ENCODE measurements at places on chromosomes 12 and 14.

- no peaks in the 10 kb centered on the region for H3K36me3 ChIP-seq
- no peak overlapping the region for H3K27ac ChIP-seq
- H3K27me3 ChIP-seq = no peaks in the 10 kb centered on the region
- H3K4me1 ChIP-seq = peaks cover 3% of the 10 kb centered on the region
These were observed 252.2 kb downstream of the ANO2 start for GRCh38 chr12:5692850-5693249.

DNA sequence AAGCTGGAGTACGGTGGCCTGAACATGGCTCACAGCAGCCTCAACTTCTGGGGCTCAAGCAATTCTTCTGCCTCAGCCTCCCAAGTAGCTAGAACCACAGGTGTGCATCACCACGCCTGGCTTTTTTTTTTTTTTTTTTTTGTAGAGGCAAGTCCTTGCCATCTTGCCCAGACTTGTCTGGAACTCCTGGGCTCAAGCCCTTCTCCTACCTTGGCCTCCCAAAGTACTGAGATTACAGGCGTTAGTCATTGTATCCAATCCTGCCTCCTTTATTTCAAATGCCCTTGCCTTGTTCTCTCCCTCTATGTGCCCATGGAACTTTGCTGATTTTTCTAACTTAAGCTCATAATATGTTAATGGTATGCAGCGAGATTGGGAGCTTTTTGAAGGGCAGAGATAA is 49.2 kb upstream of the PRICKLE1 start:
- no peaks in the 10 kb centered on the region for H3K36me3 ChIP-seq
- no peaks in the 10 kb centered on the region for H3K27me3 ChIP-seq
- no peak overlapping the region for H3K4me3 ChIP-seq
- H3K4me1 ChIP-seq = no peaks in the 10 kb centered on the region

GRCh38 chr12:130031571-130032189 is 127.9 kb upstream of the TMEM132D start:
- H3K27me3 ChIP-seq = no peaks in the 10 kb centered on the region
- no peak overlapping the region for H3K4me3 ChIP-seq
- no peaks in the 10 kb centered on the region for H3K36me3 ChIP-seq

GRCh38 chr14:76391981-76392690 is 16.2 kb downstream of the ESRRB start:
- no peaks in the 10 kb centered on the region for H3K36me3 ChIP-seq
- no peak for DNase-seq
- no peaks in the 10 kb centered on the region for H3K27me3 ChIP-seq
- no peak overlapping the region for H3K27ac ChIP-seq
- H3K4me3 ChIP-seq = no peak overlapping the region

DNA sequence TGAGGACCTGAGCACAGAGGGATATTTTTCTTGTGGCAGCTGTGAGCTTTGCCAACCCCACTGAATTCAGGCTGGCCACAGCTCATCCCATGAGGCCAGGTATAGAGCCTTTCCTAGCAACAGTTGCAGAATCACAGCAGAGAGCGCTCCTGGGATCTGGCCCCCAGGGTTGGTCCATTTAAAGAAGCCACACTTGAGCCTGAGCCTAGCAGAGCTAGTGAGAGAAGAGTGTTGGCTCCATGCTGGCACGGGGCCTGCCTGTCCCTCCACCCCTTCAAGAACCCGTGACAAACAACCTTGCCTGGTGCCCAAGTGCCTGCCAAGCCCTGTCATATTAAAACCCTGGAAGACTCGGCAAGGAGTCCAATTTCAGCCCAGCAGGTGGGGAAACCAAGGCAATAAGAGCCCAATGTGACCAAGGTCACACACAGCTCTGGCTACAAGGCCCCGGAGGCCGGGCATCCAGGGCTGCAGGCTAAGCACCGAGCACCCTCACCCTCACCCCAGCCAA is 91.6 kb downstream of the LRRC74A start:
- no peak overlapping the region for H3K4me3 ChIP-seq
- peak; percentile 83 for DNase-seq
- no peaks in the 10 kb centered on the region for H3K27me3 ChIP-seq
- H3K27ac ChIP-seq = peak overlapping the region; percentile 97
- H3K4me1 ChIP-seq = peaks cover 64% of the 10 kb centered on the region

- H3K4me1 ChIP-seq = no peaks in the 10 kb centered on the region
- no peaks in the 10 kb centered on the region for H3K36me3 ChIP-seq
- no peaks in the 10 kb centered on the region for H3K27me3 ChIP-seq
- H3K27ac ChIP-seq = no peak overlapping the region
- H3K4me3 ChIP-seq = no peak overlapping the region
These were observed 1044.3 kb downstream of the BCL11B start for GRCh38 chr14:98227727-98228111.

DNA sequence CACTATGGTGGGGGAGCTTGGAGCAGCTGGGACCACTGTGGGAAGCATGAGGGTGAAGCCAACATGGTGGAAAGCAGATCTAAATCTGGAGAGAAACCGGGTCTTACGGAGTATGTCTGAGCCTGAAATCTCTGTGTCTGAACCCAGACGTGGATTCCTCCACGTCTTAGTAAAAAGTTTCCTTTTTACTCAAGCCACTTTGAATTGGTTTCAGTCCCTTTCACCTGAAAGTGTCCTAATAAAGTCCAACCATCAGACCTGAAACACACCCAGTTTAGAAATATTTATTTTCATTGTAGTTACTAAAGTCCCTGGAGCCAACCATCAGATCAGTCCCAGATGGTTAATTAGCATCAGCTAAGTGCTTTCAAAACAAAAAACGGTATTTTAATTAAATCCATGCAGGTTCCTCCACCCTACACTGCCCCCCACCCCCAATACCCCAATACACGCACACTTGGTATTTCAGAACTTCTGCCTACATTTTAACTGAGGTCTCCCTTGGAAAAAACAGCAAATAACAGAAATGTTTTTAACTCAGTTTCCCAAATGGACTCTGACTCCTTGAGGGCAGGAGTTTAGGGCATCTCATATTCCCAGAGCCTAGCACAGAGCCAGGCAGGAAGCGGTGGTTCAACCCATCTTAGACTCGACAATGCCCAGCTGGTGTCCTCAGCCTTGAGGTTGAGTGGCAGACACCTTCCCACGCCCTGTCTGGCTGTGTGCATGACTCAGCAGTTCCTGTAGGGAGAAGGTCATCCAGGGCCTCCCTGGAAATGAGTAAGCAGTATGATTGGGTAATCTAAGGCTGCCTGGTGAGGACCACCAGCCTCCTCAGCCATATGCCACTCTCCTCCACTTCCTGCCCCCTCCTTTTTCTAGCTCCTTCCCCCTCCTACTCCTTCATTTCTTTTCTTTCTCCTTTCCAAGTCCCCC is 175.8 kb downstream of the TTC8 start:
- no peaks in the 10 kb centered on the region for H3K36me3 ChIP-seq
- H3K27ac ChIP-seq = no peak overlapping the region
- H3K4me3 ChIP-seq = no peak overlapping the region
- DNase-seq = no peak
- no peaks in the 10 kb centered on the region for H3K27me3 ChIP-seq
- peaks cover 8% of the 10 kb centered on the region for H3K4me1 ChIP-seq

- H3K27ac ChIP-seq = no peak overlapping the region
- DNase-seq = no peak
These were observed 114.8 kb downstream of the BCL11B start for GRCh38 chr14:99157246-99157645.

GRCh38 chr12:93541578-93542225 is 30.8 kb upstream of the SOCS2 start:
- no peak overlapping the region for H3K4me3 ChIP-seq
- H3K27me3 ChIP-seq = no peaks in the 10 kb centered on the region
- DNase-seq = no peak
- H3K36me3 ChIP-seq = peaks cover 7% of the 10 kb centered on the region
- H3K27ac ChIP-seq = no peak overlapping the region
- peaks cover 15% of the 10 kb centered on the region for H3K4me1 ChIP-seq

DNA sequence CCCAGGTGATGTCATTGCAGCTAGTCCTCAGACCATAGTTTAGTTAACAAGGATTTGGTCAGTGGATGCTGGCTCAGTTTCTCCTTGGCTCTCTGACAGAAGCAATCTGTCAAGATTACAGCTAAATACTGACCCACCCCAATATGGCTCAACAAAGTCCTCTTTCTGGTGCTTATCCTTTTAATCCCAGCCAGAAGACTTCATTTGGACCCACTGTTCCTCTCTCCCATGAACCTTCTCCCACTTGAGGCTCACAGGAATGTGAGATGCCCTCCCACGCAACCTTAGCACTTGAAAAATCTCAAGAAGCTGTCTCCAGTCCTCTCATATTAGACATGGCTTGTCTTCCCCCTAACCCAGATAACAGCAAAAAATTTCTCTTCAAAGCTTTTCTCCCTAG is 47.7 kb downstream of the C12orf50 start:
- H3K4me3 ChIP-seq = no peak overlapping the region
- H3K4me1 ChIP-seq = no peaks in the 10 kb centered on the region
- H3K27me3 ChIP-seq = no peaks in the 10 kb centered on the region
- H3K27ac ChIP-seq = no peak overlapping the region
- no peak for DNase-seq

GRCh38 chr14:102226356-102227125 is 78.4 kb downstream of the MOK start:
- no peak for DNase-seq
- no peak overlapping the region for H3K27ac ChIP-seq
- H3K36me3 ChIP-seq = peaks cover 19% of the 10 kb centered on the region
- H3K4me3 ChIP-seq = no peak overlapping the region
- H3K4me1 ChIP-seq = no peaks in the 10 kb centered on the region

DNA sequence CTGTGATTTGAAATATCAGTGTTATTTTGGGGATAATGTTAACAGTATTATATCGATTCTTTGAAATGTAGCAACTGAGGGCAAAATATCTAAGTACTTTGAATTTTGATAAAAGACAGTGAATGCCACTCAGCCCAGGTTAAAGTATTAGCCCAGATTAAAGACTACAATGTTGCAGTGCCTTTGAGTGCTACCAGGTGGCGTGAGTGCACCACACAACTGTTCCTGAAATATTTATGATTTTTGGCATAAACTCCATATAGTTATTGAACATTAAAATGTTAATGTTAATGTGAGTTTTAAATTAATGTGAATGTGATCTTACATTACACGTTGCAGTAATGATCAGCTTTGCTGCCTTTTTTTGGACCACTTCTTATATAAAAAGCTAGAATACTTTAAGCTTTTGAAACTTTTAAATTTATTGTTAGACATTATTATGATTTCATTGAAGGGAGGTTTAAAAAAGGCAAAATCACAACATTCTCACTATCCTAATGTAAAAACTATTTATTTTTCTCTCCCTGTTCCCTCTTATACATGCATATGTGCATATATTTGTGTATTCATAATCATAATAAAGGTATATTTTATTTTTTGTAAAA is 22.5 kb downstream of the MRPS35 start:
- no peaks in the 10 kb centered on the region for H3K27me3 ChIP-seq
- DNase-seq = no peak
- no peaks in the 10 kb centered on the region for H3K4me1 ChIP-seq
- no peak overlapping the region for H3K4me3 ChIP-seq

DNA sequence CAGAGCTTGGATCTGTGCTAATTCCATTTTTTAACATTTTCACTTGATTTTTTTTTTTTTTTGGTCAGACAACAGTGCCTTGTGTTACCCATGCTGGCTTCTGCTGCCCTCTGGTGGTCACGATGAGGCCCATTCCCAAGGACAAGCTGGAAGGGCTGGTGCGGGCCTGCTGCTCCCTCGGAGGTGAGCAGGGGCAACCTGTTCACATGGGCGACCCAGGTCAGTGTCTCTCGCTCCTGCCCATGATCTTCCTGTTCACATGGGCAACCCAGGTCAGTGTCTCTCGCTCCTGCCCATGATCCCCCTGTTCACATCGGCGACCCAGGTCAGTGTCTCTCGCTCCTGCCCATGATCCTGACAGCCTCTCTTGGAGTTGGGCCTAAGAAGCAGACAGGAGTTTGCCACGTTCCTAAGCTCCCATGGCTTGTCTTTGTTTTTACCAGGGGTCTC is 59.4 kb downstream of the DGLUCY start:
- peak overlapping the region; percentile 40 for H3K27ac ChIP-seq
- H3K4me3 ChIP-seq = no peak overlapping the region
- H3K4me1 ChIP-seq = peaks cover 34% of the 10 kb centered on the region
- peak; percentile 80 for DNase-seq
- H3K27me3 ChIP-seq = no peaks in the 10 kb centered on the region

- H3K27ac ChIP-seq = no peak overlapping the region
- peak; percentile 78 for DNase-seq
- peaks cover 33% of the 10 kb centered on the region for H3K4me1 ChIP-seq
- H3K27me3 ChIP-seq = no peaks in the 10 kb centered on the region
These were observed 79.2 kb downstream of the B4GALNT3 start for GRCh38 chr12:538731-539539.

DNA sequence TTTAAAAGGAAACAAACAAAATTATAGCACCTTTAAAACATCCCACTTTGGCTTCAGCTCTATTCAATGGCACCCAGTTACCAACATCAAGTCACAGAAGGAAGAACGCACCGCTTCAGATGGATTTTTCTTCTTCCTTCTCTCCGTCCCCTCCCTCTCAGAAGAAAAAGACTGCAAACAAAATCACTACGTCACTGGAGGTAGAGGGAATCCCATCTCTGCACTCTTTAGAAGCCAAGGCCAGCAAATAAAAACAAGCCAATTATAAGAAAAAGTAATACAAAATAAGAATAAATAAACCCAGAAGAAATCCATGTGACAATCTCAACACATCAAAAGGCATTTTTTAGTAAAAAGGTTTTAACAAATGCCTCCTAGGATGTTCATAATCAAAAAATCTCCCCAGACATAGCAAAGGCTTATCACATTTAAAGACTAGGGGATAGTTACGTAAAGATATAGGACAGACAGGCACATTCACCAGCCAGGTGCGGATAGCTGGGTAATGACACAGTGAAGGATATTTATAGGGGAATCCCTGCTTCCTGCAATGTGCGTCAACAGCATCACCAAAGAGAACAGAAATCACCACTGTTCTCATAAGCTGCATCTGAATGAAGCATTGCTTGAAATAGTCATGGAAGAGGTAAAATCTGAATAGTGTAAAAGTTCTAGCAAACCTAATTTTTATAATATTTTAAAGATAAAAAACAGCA is 89.4 kb downstream of the R3HDM2 start:
- H3K36me3 ChIP-seq = peaks cover 8% of the 10 kb centered on the region
- DNase-seq = no peak
- peaks cover 30% of the 10 kb centered on the region for H3K4me1 ChIP-seq

- no peaks in the 10 kb centered on the region for H3K27me3 ChIP-seq
- no peak for DNase-seq
These were observed 52.1 kb downstream of the DRAM1 start for GRCh38 chr12:101929365-101930041.

GRCh38 chr12:65817866-65818265 is 6.4 kb upstream of the HMGA2 start:
- peaks cover 29% of the 10 kb centered on the region for H3K27me3 ChIP-seq
- H3K4me1 ChIP-seq = no peaks in the 10 kb centered on the region
- no peak for DNase-seq
- H3K4me3 ChIP-seq = no peak overlapping the region

DNA sequence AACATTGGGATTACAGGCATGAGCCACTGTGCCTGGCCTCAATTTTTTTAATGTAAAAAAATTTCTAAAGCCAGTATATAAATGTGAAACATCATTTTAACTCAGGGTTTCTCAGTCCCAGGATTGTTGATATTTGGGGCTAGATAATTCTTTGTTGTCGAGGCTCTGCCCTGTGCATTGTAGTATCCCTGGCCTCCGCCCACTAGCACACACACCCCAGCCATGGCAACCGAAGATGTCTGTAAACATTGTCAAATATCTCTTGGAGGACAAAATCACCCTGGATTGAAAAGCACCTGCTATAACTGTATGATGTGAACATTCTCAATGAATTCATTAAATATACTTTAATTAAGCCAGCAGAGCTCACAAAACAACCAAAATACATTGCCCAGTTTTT is 8.4 kb upstream of the CIT start:
- no peak overlapping the region for H3K4me3 ChIP-seq
- no peaks in the 10 kb centered on the region for H3K4me1 ChIP-seq
- H3K27ac ChIP-seq = no peak overlapping the region
- DNase-seq = no peak

- H3K4me3 ChIP-seq = peak within 1 kb of the TSS; percentile 6
- H3K27ac ChIP-seq = no peak within 1 kb of the TSS
- peak; percentile 25 for DNase-seq
- no peaks in the 10 kb centered on the region for H3K36me3 ChIP-seq
These were observed at the start of gene LPAR5 for GRCh38 chr12:6635856-6636531. Gene LPAR5, minus strand, starts transcription at chr12:6635959. Its CDS starts 14,711 bp downstream, at chr12:6621248.

All from heart left ventricle (tissue), 16 donors.